Right ventricle myocardium superior (tissue), 1 donor: ENCODE measurements at places on chromosomes 6 and 20. TPM values are rescaled to one million over a fixed set of nuclear protein-coding genes. Genes with fewer than 3 reads are reported as not detected.

Gene MUC21
- total RNA-seq = not detected

Gene CNR1
- total RNA-seq = 0.11 TPM

Gene FAM50B
- 28.9 TPM for total RNA-seq

Gene RFX6
- not detected for total RNA-seq

Gene THEMIS
- 0.13 TPM for total RNA-seq

Gene SGK2
- 0.38 TPM for total RNA-seq

DNA sequence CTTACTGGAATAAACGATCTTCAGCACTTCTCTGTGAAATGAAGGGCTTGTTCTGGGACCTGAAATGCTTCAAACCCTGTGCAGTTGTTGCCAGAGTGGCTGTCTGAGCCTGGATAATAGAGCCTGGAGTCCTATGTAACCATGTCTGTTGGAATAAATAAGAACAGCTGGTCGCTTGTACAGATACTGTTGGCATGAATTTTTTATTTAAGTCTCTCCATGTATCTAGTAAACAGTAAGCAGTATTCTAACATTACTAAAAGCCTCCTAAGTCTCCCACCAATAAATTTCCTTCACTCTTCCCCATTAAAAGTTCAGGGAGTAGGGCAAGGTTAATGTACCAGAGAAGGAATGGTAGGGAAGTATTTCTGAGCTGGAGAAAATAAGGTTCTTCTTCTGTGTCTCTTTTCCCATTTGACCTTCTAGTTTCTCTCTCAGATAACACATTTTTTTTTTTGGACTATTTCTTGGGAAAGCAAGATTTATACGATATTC lies 227.5 kb downstream of the PRL start:
- no peak for DNase-seq

GRCh38 chr6:26120807-26121140 lies 33.5 kb downstream of the HFE start:
- no peak for DNase-seq

DNA sequence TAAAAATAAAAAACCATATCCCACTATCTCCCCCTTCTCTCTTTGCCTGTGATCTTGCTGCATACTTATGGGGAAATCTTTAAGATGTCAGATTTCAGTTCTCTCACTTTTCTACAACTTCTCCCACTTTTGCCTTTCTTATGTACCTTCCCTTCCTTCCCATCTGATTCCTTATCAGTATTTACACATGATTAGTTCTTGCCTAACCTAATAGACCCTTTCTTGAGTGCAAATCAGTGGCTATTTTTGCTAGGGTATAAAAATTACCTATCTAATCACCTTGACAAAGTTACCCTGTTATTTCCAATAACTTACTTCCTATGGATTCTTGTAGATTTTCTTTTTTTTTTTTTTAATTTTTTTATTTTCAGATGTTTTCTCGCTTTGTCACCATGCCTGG lies 75.7 kb downstream of the PTPRA start:
- no peak for DNase-seq

- DNase-seq = no peak
These were observed 227.2 kb upstream of the SULF2 start for GRCh38 chr20:48012401-48012974.

DNA sequence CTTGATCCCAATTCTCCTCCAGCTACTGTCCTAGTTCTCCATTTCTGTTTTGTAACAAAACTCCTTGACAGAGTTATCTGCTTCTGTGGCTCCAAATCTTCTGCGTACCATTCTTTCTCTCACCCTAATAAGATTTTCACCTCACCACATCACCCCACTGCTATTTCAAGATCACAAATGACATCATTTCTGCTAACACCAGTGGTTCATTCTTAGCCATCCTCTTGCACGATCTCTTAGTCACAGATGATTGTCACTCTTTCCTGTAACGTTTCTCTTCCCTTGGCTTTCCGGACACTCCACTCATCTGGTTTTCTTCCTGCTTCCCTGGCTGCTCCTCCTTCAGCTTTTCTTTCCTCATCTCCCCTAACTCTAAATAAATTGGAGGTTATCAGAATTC lies 56.8 kb upstream of the FABP7 start:
- DNase-seq = no peak

DNA sequence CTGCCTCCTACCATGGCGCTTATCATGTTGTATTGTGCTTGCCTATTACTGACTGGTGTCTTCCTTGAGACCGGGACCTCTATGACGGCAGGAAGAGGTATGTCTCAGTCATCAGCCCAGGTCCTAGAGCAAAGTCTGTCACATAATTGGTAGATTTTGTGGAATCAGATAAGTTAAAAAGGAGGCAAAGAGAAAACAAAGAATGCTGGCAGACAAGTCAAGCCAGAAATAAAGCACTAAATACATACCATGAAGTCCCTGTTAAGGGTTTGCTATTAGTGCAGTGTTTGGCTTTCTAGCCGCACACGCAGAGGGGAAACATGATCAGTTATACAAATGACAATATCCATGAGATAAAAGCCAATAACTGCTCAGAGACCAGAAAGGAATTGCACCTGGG lies 6.0 kb downstream of the TOMM34 start:
- DNase-seq = no peak

GRCh38 chr6:157755746-157756411 lies 67.2 kb upstream of the SNX9 start:
- no peak for DNase-seq

DNA sequence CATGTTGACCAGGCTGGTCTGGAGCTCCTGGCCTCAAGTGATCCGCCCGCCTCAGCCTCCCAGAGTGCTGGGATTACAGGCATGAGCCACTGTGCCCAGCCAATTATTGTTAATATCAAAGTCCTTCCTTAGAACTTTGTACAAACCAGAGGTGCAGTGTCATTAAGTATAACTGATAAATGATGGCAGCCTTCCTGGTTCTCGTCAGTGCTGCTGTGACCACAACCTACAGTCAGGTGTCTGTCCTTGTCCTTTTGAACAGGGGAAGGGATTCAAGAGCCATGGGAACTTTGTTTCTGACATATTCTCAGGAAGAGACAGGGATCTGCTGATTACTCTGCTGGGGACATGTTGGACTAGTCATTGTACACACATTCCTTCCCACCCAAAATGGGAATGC lies 103.2 kb upstream of the TIAM2 start:
- no peak for DNase-seq

DNA sequence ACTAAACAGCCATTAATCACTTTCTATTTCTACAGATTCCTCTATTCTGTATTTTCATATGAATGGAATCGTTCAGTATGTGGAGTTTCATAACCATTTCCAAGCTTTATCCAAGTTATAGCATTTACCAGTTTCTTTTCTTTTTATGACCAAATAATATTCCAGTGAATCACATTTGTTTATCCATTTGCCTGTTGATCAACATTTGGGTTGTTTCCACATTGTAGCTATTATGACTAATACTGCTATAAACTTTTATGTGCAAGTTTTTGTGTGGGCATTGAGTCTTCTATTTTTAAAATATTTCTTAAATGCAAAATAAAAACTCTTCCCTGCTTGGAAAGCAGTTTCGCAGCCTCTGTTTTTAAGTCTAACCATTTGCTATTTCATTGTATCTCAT lies 336.4 kb upstream of the OPRM1 start:
- no peak for DNase-seq

- DNase-seq = peak; percentile 81
These were observed 2.8 kb downstream of the RAET1E start for GRCh38 chr6:149895048-149895590.

- no peak for DNase-seq
These were observed 92.6 kb downstream of the COL19A1 start for GRCh38 chr6:69958978-69959377.

DNA sequence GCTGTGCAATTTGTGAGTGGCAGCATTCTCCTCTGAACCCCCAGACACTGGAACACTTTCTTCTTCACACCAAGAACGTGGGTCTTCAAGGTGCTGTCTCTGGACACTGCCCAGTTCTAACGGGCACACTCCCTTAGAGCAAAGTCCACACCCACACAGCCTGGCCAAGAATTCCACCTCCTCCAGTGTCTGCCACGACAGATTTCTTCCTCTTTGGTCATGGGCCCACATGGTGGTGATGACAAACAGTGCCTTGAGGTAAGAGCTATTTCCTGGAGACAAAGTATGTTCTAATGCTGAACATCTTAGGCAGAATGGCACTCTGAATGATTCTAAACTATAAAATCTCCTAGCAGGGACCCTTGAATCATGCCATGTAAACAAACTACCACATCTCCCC lies 25.5 kb upstream of the SSTR4 start:
- DNase-seq = no peak
